Stimulated activated CD8-positive, alpha-beta memory T cell treated with anti-CD3 and anti-CD28 coated beads, Interleukin-4, amount 100 ng/mL, for 48 hours (primary cell): ENCODE measurements at places on chromosomes 4 and X.

- no peak for DNase-seq
These were observed 20.1 kb downstream of the ACSL1 start for GRCh38 chr4:184805462-184806228.

DNA sequence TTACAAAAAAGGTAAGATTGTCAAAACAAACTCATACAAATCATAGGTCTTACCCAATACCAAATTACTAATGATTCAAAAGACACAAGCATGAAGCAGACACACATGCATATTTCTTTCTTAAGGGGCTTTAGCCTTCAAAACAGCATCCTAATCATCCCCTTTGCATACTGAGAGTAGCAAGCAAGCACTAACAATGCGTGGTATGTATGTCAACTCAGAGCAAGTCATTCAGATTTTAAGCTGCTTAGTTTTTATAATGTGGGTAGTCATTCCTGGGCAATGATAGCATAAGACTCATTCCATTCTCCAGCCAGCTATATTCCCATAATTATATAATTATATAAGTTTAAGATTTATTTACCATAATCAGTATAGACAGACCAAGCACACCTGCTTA lies 219.6 kb downstream of the DKK2 start:
- no peak for DNase-seq

DNA sequence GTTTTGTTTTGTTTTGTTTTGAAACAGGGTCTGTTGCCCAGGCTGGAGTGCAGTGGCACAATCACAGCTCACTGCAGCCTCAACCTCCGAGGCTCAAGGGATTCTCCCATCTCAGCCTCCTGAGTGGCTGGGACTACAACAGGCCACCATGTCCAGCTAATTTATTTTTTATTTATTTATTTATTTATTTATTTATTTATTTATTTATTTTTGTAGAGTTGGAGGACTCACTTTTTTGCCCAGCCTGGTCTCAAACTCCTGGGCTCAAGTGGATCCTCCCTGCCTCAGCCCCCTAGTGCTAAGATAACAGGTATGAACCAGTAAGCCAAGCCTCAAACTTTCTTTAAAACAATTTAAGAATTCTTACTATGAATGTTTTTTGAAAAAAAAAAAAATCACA lies 26.6 kb upstream of the PLS3 start:
- DNase-seq: no peak

DNA sequence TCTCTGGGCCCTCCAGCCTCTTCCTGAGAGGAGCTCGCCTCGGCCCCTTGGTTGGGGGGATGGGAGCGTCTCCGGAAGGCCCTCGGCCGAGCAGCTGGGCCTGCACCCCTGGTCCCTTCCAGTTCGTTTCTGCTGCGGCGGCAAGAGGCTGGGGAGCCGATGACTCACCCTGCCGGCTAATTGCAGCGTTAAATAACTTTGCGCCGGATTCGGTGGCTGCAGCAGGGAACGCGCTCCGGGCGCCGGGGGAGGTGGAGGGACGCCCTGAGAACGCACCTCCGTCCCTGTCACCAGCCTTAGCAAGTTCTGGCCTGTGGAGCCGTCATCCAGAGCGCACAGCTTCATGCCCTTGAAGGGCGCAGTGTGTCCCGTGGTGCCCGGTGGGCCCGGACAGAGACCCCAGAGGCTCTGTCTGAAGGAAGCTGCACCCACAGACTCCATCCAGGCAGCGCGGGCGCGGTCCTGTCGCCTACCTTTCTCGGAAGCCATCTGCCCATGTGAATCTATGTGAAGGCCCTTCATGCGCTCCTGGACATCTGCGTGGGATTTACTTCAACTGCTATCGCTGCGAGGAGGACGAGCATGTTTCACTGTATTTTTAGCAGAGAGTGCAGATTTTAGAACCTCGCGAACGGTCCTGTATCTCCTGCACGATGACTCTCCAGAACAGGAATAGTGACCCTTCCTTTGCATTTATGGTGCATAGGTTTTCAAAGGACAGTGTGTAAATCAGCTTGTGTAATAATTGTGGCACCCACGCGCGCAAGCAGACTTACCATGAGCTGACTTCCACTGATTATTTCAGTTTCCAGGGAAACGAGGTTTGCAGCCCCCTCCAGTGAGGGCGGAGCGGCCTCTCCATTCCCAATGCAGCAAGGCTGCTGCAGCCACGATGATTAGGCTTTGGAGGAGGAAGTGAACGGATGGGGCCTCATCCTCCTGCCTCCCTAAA lies 1.7 kb upstream of the TMEM271 start:
- DNase-seq: peak; percentile 46

DNA sequence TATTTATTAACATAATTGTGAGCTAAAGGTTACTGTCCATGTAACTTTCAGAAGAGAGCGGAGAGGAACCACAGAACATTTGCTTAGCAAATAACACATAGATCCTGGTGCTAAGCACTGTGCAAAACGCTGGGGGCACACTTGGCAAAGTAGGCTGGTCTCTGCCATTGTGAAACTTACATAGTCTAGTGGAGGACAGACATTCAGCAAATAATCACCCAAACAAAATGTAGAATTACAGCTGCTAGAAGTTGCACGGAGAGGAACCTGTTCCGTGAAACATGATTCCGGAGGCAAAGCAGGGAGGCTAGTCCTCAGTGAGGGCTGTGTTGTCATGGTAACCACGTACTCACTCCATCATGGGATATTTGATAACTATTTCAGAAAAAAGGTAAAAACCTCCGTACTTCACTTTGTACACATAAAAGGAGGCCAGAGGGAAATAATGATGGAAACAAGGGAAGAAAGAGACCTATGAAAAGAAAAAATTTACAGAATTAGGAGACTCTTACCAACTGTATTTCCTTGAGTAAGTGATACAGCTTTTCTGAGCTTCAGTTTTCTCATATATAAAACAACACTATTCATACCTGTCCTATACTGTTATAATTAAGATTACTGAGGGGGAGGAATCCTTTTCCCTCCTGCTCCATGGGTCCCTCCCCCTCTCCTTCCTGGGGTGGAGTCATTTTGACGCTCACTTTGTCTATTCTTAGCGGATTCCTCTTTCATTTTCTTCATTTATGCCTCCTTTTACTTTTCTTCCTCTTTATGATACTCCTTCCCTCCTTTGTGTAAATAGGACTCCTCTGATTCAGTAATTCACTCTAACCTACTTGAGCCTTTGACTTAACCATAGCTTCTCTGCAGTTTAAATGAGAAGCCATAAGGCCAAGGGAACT lies 825 bp upstream of the RASGEF1B start:
- DNase-seq: peak; percentile 43

DNA sequence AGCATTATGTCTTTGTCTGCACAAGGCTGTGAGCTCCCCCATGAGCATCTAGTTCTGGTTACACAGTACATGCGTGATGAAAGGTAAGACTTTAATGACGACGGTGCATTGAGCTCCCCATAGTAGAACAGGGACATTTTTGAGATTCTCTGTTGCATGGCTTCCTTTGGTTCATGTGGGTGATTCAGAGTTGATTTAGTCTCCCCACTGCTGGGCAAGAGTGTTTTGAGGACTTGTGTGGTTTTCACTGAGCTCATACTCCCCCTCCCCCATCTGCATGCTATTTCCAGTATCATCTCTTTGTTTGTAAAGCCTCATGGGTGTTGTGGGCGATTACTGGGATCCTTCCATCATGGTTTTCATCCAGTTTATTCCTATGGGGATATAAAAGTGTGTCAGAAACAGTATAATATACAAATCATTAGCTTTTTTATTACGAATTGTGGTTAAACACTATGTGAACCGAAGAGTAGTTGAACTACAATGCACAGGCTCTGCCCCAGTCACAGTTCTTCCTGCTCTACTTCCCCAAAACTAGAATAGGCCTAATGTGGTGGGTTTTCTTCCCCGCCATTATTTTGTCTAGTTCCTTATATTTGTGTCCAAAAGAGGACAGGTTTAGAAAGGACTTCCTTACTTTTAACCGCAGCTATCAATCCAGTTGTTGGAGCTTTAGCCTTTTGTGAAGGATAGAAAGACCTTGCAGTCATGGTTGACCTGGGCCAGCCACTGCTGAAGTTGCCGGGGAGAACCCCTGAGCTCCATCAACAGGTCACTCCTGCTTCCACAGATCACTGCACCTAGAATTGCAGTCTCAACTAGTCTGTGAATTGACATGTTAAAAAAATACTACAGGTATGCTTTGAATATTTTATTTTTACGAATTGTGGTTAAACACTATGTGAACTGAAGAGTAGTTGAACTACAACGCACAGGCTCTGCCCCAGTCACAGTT lies 30.4 kb downstream of the KIT start:
- DNase-seq: no peak

GRCh38 chrX:29841750-29842149 lies 373.6 kb upstream of the MAGEB2 start:
- no peak for DNase-seq

GRCh38 chr4:41485041-41485440 lies 52.9 kb upstream of the LIMCH1 start:
- no peak for DNase-seq

DNA sequence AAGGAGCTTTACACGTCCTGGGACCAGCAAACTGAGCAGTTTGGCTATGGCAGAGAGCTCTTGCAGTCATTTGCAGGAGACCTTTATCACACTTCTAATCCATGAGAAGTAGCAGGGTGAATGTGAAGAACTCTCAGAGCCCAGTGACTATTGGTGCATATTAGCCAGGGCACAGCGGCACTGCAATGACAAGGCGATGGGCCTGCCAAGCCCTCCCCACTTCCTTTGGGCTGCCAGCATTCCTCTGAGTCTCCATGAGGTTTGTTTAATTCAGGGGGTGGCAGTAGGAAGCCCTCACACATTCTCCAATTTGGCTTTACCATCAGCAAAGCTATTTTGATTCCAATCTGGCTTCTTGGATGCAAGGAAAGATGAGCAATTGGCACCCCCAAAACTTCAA lies 79.2 kb upstream of the TSPAN7 start:
- no peak for DNase-seq

DNA sequence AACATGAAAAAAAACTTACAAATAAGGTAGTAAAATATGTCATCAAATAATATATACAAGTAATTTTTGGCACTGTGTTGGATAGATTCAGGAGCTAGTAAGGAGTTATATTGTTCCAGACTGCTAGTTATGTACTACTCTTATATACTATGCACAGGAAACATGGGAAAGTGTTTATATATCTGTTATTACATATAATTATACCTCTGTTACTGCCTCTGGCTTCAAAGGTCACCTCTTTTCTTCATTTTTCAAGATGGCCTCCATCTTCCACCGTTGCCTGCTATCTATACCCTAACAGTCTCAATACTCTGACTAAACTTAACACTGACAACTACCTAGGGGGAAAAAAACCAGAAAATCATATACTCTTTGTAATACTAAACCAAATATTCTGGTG lies 29.5 kb downstream of the LIN54 start:
- no peak for DNase-seq

- no peak for DNase-seq
These were observed 172.9 kb upstream of the TTC29 start for GRCh38 chr4:147118528-147118927.

DNA sequence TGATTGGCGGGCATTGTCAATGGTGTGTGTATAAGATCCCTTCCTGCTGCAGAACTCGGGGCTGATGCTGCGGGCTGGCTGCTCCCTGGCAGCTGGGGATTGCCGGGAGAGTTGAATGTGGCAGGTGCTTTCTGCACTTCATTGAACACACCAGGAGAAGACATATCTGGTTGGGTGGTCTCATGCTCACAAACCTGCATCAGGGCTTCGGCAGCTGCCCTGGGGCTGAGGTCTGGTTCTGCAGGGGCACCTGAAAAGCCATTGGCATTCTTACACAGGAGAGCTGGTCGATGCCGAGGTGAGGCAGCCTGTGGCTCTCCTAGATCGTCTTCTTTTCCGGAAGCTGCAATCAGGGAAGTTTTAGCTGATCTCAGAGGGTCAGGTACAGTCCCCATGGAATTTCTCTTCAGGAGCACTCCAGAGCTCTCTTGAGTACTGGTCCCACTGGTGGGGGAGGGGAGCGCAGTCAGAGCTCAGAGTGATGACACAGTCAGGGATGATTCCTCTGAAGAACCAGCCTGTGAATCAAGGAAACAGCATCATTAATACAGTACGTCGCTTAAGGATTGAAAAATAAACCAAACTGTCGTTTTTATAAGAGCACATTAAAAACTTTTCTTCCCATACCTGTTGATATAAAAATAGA lies 57.8 kb downstream of the GPRIN3 start:
- DNase-seq: no peak

DNA sequence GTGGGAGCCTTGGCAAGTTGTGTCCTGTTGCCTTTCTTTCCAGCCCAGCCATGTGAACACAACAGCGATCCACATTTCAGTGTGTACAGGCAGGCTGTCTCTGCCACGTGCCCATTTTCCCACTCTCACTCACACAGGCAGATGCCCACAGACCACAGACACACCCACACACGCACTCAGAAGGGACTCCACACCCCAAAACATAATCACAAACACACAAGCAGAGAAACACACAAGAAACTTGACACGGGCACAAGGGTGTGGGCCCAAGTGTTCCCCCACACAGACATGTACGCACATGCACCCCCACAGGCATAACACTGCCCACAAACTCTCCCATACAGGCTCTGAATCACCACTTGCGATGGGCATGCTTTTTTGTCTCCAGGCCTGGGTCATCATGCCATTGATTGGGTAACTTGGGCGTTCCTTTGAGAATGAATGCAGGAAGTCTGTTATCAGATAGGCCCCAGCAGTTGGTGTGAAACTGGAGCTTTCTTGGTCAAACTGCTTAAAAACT lies 84.3 kb downstream of the NBDY start:
- DNase-seq: peak; percentile 60

GRCh38 chrX:44244008-44244407 lies 99.5 kb downstream of the EFHC2 start:
- no peak for DNase-seq

- no peak for DNase-seq
These were observed 52.5 kb downstream of the SORCS2 start for GRCh38 chr4:7244751-7245320.

- DNase-seq: no peak
These were observed 111.7 kb downstream of the CHRNA9 start for GRCh38 chr4:40446839-40447238.

- no peak for DNase-seq
These were observed 35.8 kb downstream of the ARHGEF38 start for GRCh38 chr4:105588252-105588651.

GRCh38 chr4:104905546-104905945 lies 241.1 kb upstream of the TET2 start:
- DNase-seq: no peak

GRCh38 chr4:186724864-186725468 lies 1.3 kb upstream of the FAT1 start:
- no peak for DNase-seq

GRCh38 chrX:22968494-22968893 lies 31.3 kb upstream of the DDX53 start:
- DNase-seq: no peak

- no peak for DNase-seq
These were observed 70.1 kb upstream of the CCSER1 start for GRCh38 chr4:90057091-90057490.

GRCh38 chr4:85600501-85600900 lies 125.6 kb downstream of the ARHGAP24 start:
- no peak for DNase-seq

DNA sequence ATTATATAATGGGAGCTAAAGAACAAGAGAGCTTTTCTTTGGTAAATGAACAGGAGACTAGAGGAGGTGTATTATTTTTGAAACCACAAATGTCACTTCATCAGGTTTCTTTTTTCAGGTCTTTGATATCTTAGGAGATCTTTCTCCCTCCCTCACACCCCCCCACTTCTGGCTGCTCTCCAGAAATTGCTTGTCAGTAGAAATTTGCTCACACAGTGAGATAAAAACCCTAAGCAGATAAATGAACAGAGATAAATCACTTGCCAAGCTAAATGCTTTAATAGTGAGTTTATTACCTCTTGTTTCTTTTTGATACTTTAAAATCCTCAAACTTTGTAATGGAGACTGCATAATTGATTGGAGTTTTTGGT lies 421.2 kb upstream of the TENM3 start:
- DNase-seq: no peak
